ENCODE measurements at places on chromosomes 3 and 15. TPM values are rescaled to one million over a fixed set of nuclear protein-coding genes. Genes with fewer than 3 reads are reported as not detected.

DNA sequence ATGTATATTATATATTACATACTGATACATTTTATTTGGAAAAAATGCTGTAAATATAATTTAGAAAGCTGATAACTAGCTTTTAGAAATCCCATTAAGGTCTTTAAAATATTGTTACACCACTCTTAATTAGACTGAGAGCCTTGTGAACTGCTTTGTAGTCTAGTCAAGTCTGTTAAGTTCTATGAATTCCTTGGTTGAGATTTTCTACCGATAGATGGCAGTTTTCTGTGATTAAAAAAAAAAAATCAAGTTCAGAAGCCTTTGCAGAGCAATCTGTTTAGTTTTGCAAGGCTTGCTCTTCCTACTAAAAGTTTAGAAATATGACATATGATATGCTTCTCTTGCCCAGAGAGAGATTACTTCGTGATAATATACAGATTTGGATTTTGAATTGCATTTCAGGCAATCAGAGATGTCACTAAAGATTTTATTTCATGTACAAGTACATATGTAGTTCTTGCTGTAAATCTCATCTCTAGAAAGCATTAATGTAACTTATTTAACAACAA is 60.4 kb upstream of the SLITRK3 start:
- H3K4me3 ChIP-seq: no peak overlapping the region
- no peaks in the 10 kb centered on the region for H3K36me3 ChIP-seq
- H3K27me3 ChIP-seq: no peaks in the 10 kb centered on the region
- no peaks in the 10 kb centered on the region for H3K4me1 ChIP-seq

- no peak overlapping the region for H3K4me3 ChIP-seq
- no peak for DNase-seq
- H3K27ac ChIP-seq: no peak overlapping the region
- peaks cover 9% of the 10 kb centered on the region for H3K4me1 ChIP-seq
- H3K27me3 ChIP-seq: no peaks in the 10 kb centered on the region
- H3K36me3 ChIP-seq: no peaks in the 10 kb centered on the region
These were observed 521.9 kb upstream of the PROK2 start for GRCh38 chr3:72306800-72307341.

GRCh38 chr3:69934398-69934797 is 65.1 kb upstream of the SAMMSON start:
- H3K36me3 ChIP-seq: no peaks in the 10 kb centered on the region
- H3K4me3 ChIP-seq: no peak overlapping the region
- H3K27me3 ChIP-seq: no peaks in the 10 kb centered on the region
- no peak overlapping the region for H3K27ac ChIP-seq

DNA sequence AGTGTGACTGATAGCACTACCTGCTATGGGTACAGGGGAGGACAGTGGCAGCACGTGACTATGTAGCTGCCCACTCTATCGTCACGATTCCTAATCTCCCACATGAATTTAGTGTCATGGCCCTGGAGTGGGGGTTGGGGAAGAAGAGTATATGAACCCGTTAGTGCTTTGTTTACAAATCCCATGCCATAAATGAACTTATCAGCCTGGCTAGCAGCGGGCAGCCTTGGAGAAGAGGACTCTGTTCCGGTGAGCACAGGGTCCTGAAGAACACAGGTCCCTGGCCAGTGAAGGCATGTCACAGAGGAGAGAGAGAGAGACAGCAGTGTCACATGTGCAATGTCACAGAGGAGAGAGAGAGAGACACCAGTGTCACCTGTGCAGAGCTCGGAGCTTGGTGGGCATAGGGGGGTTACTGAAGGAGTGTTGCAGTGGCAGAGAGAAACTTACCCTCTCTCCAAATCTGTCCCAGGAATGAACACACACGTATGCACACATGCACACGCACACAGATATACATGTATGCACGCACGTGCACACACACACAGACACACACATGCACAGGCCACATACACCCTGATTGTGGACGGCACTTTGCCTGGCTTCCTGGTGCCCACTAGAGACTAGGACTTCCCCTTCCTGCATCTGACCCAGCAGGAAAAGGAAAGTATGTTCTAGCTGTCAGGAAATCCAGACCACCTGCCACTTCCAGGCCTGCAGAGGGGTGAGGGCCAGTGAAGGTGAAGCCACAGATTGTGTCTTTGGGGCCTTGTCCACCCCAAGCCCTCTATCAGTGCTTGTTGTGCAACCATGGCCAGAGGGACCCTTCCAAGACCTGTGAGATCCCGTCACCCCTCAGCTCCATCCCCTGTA is 26.3 kb downstream of the ITGA11 start:
- DNase-seq: peak; percentile 9
- no peaks in the 10 kb centered on the region for H3K27me3 ChIP-seq
- H3K4me1 ChIP-seq: no peaks in the 10 kb centered on the region
- H3K27ac ChIP-seq: no peak overlapping the region
- H3K36me3 ChIP-seq: no peaks in the 10 kb centered on the region

Gene CEMIP
- 7.5 TPM for polyA plus RNA-seq

Gene SERPINI2
- 0.47 TPM for polyA plus RNA-seq

Data from testis (tissue), 5 donors.